ENCODE measurements at places on chromosomes 16 and 17.

- no peak for DNase-seq
Observed at GRCh38 chr16:86653285-86654006, 75.1 kb downstream of the FOXL1 start.

GRCh38 chr17:4476511-4477070, 22.1 kb upstream of the SPNS2 start:
- no peak for DNase-seq

GRCh38 chr16:2992383-2993081, 12.3 kb upstream of the PKMYT1 start:
- no peak for DNase-seq

- no peak for DNase-seq
Observed at GRCh38 chr17:10674704-10675103, 17.6 kb upstream of the MYH3 start.

DNA sequence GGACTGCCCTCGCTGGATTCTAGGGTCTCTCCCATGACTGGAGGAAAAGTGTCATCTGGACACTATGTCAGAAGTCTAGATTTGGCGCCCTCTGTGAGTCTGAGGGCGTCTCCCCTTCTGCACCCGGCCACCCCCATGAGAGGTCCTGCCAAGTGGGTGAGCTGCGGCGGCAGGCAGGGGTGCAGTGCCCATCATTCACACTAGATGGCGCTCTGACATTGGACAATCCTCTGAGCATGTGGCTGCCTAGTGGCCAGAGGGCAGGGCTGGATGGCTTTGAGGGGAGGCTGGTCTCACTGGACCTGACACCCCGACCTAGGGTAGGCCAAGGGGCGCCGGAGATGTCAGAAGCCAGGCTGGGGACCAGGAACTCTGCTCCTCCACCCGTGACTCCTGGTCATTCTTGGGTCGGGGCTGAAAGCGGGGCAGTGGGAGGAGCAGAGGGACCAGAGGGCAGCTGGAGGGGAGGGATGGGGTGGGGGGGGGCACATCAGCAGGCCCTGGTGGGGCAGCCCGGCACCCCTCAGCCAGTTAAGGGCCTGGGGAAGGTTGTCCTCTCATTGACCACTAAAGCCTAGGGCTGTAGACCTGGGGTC, 28.0 kb downstream of the MRM1 start:
- peak; percentile 47 for DNase-seq

DNA sequence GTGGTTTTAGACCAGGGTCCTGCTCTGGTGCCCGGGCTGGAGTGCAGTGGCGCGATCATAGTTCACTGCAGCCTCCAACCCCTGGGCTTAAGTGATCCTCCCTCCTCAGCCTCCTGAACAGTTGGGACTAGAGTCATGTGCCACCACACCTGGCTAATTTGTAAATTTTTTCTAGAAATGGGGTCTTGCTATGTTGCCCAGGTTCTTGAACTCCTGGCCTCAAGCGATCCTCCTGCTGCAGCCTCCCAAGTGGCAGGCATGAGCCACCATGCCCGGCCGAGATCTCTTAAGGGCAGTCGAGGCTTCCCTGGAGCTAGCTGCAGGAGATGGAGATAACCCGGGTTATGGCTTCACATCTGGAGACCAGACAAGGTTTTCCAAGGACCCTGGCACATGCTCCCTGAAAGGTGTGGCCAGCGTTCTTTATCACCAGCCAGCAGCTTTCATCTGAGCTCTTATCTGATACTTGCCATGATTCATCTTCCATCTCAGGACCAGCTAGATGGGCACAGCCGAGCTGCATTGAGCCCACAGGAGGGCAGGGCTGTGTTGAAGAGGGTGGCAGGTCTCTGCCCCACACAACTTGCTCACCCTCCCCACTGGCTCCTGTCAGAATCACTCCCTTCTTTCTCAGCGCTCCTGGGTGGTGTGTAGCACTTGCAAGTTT, 28.6 kb downstream of the SCNN1B start:
- no peak for DNase-seq
